GM12864 (cell line): ENCODE measurements at places on chromosomes 11 and 22.

DNA sequence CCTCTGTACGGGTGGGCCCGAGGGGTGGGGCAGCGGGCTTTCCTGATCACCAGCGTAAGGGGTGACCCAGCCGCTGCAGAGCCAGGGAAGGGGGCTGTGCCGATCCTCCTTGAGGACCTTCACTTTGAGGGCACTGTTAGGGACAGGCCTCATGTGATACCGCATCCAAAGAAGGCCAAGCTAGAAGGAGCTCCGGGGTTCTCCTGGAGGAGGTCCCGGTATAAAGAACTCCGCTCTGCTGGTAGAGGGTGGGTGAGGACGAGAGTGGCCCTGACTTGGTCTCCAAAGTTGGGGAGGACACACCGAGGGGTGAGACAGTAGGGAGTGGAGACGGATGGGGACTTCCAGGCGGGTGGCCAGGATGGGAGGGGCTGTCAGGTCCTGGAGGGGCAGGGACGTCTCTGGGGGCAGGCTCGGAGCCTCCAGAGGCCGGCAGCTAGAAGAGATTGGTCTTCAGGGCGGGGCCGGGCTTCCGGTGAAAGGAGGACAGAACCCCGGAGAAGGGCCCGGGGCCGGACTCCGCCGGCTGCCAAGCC lies 4.6 kb downstream of the PHOX2A start:
- DNase-seq = no peak

- DNase-seq = no peak
Observed at GRCh38 chr22:46681010-46681409, 57.0 kb downstream of the CERK start.

- DNase-seq = no peak
Observed at GRCh38 chr22:41638124-41638523, 17.0 kb downstream of the XRCC6 start.

DNA sequence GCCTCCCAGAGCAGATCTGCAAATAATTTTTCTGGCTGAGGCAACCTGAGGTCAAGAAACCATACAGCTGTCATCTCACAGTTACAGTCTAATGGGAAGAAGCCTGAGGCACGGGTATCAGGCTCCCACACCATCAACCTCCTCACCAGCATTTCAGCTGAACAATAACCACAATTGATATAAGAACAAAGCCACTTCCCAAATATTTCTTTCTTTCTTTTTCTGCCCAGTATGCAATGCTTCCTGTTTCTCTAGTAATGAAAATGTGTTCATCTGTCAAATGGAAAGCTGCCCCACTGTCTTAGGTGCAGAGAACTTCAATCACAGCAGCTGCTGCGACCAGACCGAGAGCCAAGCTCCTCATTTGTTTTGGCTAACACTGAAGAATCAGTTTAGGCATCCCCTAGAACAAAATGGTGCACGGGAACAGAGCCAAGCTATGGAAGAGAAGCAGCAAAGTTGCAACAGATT lies 108.4 kb downstream of the BLID start:
- DNase-seq = no peak

GRCh38 chr11:109864151-109864661 lies 229.0 kb upstream of the ZC3H12C start:
- DNase-seq = peak; percentile 49

- DNase-seq = no peak
Observed at GRCh38 chr11:68215524-68216170, 2.6 kb upstream of the KMT5B start.

- no peak for DNase-seq
Observed at GRCh38 chr11:119803726-119804294, 74.8 kb upstream of the NECTIN1 start.

- DNase-seq = no peak
Observed at GRCh38 chr11:127629200-127629599, 628.6 kb upstream of the KIRREL3 start.

GRCh38 chr11:8127447-8127846 lies 41.4 kb downstream of the RIC3 start:
- DNase-seq = no peak
